ENCODE measurements at places on chromosomes 16 and 17.
A peak's percentile ranks its signal among the peaks of the same experiment; 100 is the strongest.

- DNase-seq, result no peak
These were observed 162.5 kb downstream of the SLC39A11 start for GRCh38 chr17:72930031-72930430.

- peak; percentile 18 for DNase-seq
These were observed 2.0 kb upstream of the PMFBP1 start for GRCh38 chr16:72173997-72174396.

DNA sequence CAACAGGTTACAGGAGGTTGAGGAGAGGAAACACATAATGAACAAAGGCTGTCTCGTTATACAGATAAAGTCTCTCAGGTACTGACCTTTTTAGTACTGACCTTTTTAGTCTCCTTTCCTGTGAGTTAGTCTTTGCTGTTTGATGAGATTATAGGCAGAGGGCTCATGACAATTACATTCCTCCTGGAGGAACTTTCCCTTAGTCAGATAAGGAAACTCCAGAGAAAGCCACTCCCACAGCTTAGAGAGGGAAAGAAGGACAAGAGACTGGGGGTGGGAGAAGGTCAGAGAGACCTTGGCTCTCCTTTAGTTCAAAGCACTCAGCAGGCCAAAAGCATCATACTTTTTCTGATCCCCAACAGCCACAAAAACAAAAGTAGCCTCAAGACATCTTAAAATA lies 15.3 kb upstream of the PSMD7 start:
- no peak for DNase-seq

DNA sequence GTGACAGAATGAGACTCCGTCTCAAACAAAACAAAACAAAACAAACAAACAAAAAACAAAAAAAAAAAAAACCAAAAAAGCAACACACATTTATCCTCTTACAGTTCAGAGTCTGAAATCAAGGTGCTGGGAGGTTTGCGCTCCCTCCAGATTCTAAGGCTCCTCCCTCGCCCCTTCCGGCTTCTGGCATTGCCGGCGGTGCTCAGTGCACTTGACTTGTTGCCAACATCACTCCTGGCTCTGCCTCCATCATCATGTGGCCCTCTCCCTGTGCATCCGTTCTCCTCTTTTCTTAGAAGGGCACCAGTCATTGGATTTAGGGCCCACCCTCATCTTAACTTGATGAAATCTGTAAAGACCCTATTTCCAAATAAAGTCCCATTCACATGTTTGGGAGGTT lies 73.8 kb downstream of the RBFOX3 start:
- DNase-seq, result no peak

- no peak for DNase-seq
These were observed 12.2 kb downstream of the VASN start for GRCh38 chr16:4383591-4384444.

GRCh38 chr17:9959377-9959981 lies 54.4 kb upstream of the RCVRN start:
- DNase-seq, result peak; percentile 44

GRCh38 chr17:75632863-75633485 lies at the start of gene SMIM5:
Gene SMIM5 (plus strand): TSS chr17:75633434. CDS start chr17:75640202, 6,768 bp downstream.
- DNase-seq, result peak; percentile 82

- no peak for DNase-seq
These were observed 18.9 kb downstream of the UTP6 start for GRCh38 chr17:31882571-31882970.

DNA sequence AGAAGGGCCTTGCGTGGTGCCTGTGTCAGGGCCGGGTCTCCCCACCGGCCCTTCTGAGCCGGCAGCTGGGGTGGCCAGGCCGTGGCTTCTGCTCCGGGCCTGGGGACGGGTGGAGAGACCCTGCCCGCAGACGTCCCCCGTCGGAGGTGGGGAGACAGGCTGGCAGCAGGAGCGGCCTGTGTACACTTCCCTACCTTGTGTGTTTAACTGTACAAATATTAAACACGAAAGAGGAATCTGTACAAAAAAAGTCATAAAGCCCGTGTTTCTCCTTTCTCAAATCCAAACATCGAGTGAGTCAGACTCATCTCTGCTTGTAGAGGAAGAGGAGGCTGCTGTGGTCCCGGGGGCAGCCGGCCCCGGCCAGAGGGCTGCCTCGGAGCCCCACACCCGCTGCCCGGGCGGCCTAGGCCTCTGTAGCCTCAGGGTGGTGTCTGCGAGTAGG lies 2.0 kb downstream of the CACNA1H start:
- no peak for DNase-seq

- DNase-seq, result no peak
These were observed 8.3 kb downstream of the BANP start for GRCh38 chr16:87959391-87959990.

GRCh38 chr16:27322858-27323780 lies 9.3 kb downstream of the IL4R start:
- DNase-seq, result no peak

- peak; percentile 85 for DNase-seq
These were observed 14.0 kb downstream of the UBALD2 start for GRCh38 chr17:76278952-76279741.

DNA sequence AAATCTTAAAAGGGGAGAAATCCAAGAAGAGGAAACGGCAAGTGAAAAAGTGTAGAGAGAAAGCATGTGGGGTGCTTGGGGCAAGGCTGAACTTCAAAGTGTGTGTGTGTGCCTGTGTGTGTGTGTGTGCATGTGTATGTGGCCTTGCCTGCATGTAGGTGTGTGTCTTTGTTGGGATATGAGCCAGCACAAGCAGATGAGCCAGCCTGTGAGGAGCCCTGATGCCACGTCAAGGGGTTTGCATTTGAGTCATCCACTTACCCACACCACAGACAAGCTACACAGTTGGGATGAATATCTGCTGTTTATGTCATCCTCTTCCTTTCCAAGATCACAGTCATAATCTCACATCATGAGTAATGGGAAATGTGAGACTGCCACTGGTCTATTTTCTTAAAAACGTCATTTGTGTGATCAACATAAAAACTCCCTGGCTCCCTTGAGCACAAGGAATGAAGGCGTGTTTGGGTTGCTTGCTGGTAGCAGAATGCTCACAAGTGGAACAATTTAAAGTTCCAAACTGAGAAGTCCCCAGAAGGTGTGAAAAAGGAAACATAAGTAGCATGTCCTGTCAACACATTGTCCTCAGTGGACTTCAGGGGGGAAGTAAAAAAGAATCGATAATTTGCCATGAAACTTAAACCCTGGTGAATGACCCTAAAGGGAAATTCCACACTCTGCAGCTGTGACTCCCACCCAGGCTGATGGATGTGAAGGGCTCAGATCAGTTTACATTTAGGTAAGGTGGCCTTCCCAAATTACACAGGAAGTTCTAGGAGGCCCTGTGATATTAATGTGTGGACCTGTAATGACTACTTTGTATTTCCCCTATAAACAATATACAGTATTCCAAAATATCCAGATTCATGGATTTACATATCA lies 14.7 kb downstream of the KCTD19 start:
- peak; percentile 99 for DNase-seq

DNA sequence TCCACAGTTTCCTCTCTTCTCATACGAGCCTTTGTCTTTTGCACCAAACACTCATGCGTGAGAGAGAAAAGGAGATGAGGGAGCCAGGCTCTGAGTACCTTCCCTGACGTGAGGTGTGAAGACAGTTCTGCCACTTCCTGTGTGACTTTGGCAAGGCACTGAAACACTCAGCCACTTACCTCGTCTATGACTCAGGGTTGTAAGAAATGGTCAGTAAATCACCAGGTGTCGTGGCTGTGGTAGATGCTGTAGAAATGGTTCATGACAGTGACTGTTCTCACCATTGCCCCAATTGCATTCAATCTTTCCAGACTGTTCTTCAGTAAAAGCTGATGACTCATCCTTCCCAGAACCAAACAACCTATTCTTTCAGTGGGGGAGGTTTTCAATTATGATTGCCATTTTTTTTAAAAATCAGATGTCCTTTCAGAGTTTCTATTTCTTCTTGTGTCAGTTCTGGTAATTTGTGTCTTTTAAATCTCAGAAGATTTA lies 49.2 kb upstream of the CBFA2T3 start:
- peak; percentile 91 for DNase-seq

DNA sequence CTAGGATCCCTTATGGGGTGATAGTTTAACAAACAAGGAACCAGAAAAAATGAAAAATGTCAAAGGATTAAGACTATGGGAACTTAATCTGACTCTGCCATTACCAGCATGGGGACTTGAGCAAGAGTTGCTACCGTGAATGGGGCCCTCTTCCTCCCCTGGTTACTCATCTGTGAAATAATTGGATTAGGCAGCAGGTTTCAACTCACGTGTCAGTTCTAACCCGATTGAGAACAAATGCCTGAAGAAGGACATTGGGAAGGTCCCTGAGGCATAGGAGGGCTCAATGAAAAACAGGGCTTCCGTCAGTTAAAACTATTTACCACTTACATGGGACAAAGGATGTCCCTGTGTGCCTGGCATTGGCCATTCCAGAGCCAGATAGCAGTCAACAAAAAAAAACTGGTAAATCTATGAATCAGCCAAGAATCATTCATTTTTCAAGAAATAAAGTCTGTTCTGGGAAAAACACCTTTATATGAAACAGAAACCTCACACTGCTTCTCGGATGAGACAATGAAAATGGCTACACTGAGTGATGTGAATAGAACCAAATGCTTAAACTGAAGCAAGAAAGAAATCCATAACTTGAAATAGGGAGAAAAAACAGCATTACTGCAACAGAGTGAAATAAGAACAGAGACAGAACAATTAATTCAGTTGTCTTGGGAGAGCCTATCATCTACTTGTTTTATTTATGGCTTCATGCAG lies 104.3 kb downstream of the ADAMTS18 start:
- DNase-seq, result peak; percentile 63

DNA sequence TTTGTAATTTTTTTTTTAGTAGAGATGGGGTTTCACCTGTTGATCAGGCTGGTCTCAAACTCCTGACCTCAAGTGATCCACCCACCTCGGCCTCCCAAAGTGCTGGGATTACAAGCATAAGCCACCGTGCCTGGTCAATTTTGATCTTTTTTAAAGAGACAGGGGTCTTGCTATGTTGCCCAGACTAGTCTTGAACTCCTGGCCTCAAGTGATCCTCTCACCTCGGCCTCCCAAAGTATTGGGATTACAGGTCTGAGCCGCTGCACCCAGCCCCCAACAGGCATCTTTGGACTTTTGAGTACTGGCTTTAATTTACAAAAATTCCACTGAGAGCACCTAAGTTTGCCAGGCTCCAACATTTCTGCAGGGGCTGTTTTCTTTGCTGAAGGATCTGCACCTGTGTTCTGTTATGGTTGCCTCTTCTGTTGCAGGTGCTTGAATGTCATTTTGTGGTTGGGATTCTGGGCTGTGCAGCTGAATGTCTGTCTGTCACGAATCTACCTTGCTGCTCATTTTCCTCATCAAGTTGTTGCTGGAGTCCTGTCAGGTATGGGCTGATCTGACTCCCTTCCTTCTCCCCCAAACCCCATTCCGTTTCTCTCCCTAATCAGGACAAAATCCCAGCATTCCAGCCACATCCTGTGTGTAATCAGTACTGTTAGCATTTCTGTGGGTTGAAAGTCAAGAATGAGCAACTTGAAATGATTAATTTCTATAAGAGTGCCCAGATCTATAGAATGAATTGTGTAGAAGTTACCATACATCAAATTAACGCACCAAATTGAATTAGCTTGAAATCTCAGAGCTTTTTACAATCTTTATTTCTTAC lies 8.5 kb downstream of the G6PC1 start:
- DNase-seq, result no peak

All from activated CD4-positive, alpha-beta T cell treated with anti-CD3 and anti-CD28 coated beads, Interleukin-2, amount 50 U/mL, for 16 hours (primary cell).